NB4 (cell line): ENCODE measurements at places on chromosomes 7 and 10.

DNA sequence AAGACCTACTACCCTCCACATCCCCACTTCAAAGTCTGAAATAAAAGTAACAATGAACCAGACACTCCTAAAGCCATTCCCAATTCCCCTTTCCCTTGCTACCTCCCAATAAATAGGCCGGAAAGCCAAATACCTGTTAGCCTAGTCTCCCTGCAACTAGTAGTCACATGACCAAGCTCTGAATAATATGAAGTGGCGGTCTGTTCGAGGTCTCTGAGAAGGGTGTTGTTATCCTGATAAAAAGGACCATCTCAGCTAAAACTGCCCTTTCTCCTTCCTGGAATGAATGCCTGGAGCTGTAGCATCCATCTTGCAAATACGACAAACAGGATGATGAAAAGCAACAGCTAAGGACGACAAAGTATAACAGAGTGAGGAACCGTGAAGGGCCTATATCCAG is 6.0 kb downstream of the KIF5B start:
- no peak for DNase-seq

GRCh38 chr7:131627735-131628190 is 71.3 kb upstream of the PODXL start:
- no peak for DNase-seq

- no peak for DNase-seq
These were observed 202.1 kb downstream of the USP6NL start for GRCh38 chr10:11409357-11409756.

GRCh38 chr7:8184221-8184620 is 77.7 kb downstream of the ICA1 start:
- DNase-seq: no peak

DNA sequence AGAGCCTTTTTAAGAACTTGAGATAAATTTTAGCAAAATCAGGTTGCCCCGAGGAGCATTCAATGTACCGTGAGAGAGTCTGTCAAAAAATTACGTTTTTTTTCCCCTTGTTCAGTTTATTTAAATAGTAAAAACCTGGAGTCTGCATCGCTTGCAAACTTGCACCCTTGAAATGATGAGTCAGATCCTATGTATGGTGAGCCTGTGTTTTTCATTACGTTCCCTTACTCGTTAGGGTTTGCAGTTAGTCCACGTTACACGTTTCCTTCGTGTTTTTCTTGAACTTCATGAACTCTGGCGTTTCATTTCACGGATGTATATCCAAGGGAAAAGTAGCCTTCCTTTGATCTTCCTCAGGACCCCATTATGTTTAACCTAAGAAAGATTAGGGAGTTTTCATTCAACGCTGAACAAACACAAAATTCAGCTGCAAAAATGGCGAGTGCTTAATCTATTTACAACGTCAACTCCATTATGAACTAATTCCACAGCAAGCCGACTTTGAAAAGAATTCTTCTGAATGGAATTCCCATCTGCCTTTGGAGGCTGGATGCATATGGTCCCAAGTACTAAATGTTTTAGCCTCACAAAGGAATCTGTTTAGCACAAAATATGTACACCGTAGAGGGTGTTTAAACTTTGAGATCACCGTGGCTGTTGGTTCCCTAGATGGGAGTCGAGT is 182.4 kb downstream of the MYOF start:
- DNase-seq: no peak

GRCh38 chr7:33762151-33762910 is 143.0 kb upstream of the BMPER start:
- DNase-seq: no peak

DNA sequence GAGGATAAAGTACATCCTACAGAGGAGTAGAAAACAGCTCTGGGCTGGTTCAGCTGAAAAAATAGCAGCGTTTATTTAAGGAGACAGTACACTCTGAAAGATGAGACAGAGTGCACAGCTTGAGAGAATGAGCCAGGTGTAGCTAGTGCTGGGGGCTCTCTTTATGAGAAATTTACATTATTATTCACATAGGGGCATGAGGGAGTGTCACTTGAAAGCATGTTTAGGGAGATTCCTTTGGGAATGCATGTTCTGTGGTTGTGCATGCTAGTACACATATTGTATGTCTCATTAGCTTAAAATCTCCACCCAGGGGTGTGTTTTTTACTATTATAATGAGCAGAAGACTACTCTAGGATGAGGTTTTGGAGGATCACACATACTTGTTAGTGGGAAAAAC is 1224.4 kb downstream of the REEP3 start:
- DNase-seq: no peak

DNA sequence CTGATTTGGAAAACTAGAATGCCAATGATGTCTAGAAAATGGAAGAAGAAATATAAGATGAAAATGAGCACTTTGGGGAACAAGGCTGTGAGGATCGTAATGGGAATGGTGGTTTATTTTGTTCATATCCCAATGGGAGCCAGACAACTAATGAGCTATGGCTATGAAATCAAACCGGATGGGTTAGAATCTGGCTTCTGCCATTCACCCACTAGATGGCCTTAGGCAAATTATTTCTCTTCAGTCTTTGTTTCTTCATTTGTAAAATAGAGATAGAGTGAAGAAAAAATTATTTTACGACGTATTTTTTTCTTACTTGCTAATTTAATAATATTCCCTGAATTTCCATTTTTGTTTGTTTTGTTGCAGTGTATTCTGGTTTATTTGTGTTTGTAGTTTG is 572.1 kb upstream of the IGFBP3 start:
- no peak for DNase-seq

- DNase-seq: no peak
These were observed 29.2 kb upstream of the APBB1IP start for GRCh38 chr10:26408858-26409494.

GRCh38 chr7:105439174-105439893 is 50.6 kb upstream of the SRPK2 start:
- peak; percentile 30 for DNase-seq

DNA sequence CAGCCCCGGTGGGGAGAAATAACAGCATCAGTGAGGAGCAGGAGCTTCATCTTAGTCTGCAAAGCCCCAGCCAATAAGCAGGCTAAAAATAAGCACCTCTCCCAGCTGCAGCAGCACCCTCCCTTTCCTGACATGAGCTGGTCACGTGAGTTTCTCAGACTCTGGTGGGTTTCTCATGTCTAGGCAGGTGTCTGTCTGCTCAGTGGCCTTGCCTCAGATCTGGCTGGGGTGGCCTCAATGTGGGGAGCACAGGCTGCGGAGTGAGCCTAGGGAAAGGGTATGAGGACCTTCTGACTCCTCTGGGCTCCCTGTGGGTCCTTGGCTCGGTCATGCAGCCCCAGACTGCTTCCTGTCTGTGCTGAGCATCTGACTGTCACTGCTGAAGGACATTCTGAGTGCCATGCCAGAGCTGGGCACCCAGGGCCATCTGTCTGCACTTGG is 81.6 kb upstream of the LRRC4 start:
- peak; percentile 48 for DNase-seq

DNA sequence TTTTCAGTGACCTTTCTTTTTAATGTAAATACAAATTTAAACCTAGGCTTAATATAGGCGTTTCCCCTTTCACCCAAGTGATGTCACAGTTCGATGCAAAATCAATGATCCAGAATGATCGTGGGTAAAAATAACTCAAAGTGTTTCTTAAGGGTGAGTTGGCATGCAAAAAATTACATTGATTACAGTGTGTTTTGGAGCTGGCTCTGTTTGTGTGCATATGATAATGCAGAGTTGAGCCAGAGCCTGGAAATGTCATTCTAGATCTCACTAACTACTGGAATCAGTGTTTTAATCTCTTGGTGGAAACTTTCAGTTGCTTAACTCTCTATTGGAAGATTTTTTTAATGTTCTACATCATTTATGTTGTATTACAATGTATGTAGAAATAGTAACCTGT is 72.5 kb upstream of the MXI1 start:
- no peak for DNase-seq

DNA sequence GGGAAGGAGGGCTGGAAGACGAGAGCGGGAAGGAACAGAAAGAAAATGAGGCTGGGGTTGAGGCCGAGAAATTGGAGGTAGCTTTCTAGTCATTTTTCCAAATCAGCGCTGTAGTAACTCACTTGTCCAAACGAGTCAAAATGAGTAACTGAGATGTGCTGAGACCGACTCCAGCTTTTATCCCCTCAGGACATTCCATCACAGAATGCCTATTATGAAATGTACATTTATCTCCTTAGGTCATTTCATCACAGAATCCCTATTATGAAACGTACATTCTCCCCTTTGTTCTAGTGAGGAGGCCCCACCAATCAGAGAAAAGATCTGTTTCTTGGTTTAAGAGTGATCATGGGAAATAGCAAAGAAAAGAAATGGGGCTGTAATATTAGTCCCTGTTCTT is 55.7 kb upstream of the AMPH start:
- no peak for DNase-seq

GRCh38 chr7:17929647-17930395 is 10.5 kb downstream of the SNX13 start:
- no peak for DNase-seq

DNA sequence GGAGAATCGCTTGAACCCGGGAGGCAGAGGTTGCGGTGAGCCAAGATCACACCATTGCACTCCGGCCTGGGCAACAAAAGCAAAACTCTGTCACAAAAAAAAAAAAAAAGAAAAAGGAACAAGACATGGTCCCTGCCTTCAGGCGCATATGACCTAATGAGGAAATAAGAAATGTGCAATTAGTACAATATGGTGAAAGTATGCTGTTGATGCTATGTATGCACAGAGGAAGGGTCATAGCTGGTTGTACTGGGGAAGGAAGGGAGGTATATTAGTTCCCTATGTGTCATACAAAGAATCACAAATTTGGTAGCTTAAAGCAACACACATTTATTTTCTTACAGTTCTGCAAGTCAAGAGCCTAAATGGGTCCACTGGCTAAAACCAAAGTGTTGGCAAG is 97.8 kb upstream of the MPP7 start:
- no peak for DNase-seq

GRCh38 chr10:103645141-103646054 is 151.9 kb downstream of the NEURL1 start:
- peak; percentile 93 for DNase-seq

GRCh38 chr7:83732305-83732704 is 83.4 kb upstream of the SEMA3E start:
- DNase-seq: peak; percentile 81

DNA sequence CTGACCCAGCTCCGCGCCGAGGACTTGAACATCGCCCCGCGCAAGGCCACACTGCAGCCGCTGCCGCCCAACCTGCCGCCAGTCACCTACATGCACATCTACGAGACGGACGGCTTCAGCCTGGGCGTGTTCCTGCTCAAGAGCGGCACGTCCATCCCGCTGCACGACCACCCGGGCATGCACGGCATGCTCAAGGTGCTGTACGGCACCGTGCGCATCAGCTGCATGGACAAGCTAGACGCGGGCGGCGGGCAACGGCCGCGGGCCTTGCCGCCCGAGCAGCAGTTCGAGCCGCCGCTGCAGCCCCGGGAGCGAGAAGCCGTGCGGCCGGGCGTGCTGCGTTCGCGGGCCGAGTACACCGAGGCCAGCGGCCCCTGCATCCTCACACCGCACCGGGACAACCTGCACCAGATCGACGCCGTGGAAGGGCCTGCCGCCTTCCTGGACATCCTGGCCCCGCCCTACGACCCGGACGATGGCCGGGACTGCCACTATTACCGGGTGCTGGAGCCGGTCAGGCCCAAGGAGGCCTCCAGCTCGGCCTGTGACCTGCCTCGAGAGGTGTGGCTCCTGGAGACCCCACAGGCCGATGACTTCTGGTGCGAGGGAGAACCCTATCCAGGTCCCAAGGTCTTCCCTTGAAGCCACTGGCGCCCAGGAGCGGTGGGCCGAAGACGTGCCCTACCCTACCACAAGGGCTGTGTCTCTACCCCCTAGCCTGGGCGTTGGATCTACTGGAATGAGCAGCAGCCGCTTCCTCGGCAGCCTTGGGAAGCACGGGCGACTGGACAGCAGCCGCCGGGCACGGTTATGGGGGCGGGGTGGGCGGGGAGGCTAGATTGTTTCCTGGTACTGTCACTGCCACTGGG is 945 bp downstream of the ADO start:
- peak; percentile 57 for DNase-seq

DNA sequence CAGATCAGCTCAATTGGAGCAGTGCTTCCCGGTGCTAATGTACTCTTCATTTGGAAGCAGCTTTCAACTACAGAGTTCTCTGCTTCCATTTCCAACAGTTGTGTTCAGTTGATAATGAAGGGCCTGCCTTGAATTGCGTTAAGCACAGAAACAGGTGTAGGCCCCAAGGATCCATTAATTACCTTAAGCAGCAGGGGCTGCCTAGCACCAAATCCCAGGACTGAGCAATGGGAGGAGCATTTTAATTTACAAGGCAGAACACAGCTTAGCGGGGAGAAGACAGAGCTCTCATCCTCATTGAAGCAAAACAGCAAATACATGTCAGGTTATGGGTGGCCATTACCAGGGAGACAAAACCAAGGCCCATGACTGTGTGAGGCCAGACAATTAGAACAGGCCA is 349.6 kb downstream of the TFEC start:
- no peak for DNase-seq

GRCh38 chr10:113027574-113028455 is 77.8 kb downstream of the TCF7L2 start:
- peak; percentile 20 for DNase-seq

GRCh38 chr10:7027913-7028808 is 382.7 kb downstream of the SFMBT2 start:
- DNase-seq: peak; percentile 94

DNA sequence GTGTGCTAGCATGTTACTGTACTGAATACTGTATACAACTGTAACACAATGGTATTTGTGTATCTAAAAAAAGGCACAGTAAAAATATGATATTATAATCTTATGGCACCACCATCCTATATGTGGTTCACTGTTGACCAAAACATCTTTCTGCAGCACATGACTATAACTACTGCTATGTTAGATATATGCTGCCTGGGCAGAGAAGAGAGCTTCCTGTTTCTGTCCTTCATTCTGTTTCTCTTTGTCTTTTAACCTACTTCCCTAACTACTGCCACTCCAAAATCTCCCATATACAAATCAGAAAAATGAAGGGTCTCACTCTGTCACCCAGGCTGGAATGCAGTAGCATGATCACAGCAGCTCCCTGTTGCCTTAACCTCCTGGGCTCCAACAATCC is 8.8 kb upstream of the FGL2 start:
- DNase-seq: no peak

DNA sequence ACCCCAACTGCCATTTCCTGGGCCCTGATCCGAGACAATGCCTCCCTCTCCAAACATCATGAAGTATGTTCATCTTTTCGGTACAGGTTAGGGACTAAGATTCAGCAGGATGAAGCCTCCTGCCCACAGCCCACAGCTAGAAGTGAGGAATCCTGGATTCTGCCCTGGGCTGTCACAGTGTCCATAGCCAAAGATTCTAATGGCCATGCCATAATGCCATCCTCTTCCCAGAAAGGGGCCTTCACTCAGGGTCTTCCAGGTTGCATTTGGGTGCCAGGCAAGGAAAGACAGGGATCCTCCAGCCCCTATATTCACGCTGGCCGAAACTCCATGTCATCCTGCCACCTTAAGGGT is 15.7 kb upstream of the ZMIZ1 start:
- no peak for DNase-seq

GRCh38 chr7:40509287-40509996 is 374.6 kb downstream of the SUGCT start:
- DNase-seq: no peak
